ENCODE measurements at places on chromosomes 7 and 10.
A peak's percentile ranks its signal among the peaks of the same experiment; 100 is the strongest.

GRCh38 chr7:127957886-127958285, 73.4 kb downstream of the LRRC4 start:
- ATAC-seq: no peak

DNA sequence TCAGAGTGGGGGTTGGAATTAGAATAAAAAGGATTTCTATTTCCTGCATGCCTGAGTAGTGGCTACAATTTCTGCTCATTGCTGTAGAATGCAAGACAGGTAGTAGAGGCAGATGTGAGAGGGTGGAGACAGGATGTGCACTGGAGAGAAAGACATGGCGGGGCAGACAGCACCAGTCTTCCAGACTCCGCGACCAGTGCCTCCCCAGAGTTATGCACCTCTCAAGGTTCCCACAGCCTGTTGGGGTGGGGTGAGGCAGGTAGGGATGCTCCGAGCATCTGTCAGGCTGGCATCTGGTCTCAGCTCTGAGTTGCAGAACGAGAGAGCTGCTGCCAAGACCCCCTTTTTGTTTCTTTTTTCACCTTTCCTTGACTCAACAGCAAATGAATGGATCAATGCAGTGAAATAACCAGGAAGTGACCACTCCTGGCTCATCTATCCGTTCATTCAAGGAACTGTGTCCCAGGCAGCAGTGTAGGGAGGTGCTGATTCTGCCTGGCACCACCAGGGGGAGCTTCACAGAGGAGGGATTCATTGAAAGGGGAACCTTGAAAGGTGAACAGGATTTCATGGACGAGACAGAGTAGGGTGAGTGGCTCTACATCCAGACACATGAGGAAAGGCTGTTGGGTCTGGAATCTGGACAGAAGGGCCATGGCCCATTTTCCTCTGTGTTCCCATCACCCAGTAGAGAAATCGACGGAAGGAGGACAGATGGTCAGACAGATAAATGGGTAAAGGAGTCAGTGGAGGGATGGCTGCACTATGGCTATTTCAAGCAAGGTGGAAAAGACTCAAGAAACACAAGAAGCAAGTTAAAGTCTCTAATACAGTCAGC, 17.2 kb upstream of the SLC18A3 start:
- peak; percentile 54 for ATAC-seq

GRCh38 chr10:26911811-26912461, 51.2 kb upstream of the ABI1 start:
- ATAC-seq: no peak

- no peak for ATAC-seq
Measured at GRCh38 chr10:1022413-1022812, 3.2 kb downstream of the IDI2 start.

DNA sequence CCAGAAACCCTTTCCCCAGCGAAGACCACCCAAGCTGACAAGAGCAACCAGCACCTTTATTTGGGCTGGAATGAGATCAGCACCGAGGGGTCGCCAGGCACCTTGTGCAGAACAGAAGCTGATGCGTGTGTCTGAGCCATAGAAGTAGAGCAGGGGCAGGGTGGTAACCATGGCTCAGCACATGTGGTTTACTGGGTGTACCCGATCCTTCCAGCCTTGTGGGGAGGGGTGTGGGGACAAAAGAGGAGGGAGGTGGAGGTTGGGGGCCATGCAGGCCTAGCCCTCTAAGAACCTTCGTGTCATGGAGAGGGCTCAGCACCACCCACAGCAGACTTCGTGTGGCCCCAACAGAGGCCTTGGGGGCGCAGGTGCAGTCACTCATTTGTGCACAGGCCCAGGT, 84.0 kb upstream of the GTF2I start:
- ATAC-seq: no peak

DNA sequence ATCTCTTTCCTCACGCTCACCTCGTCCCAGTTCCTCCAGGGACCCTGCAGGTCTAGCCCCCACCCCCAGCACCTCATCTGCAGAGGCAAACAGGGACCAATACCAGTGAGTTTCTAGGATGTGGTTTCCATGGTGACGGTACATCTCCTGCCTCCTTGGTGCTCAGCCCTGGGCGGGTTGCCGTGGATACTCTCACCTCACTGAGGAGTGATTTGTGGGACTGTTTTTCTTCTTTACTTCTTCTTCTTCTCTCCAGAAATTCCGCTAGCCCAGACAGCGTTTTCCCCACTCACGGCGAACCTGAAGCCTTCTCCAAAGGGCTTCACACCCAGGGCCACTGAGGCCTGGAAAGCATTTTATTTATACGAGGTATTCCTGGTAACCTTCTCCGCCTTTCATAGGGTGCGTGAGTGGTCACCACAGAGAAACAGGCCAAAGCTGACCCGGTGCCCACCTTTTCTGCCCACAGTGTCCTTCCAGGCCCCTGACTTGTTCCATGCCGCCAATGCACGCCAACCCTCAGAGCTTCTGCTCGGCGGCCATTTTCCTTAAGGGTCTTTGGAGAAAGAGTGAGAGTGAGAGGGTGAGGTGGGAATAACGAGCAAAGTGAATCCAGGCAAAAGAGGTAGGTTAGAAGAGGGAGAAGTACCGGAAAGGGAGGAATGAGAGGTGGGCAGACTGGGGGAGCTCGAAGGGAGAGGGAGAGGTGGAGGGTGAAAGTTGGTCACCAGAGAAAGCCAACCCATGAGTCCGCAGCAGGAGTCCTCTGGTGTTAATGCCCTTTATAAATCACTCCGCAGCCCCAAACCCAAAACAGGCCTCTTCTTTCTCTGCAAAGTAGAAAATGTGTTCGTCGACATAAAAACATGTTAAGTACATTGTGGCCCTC, 15.5 kb downstream of the FAM241B start:
- ATAC-seq: no peak

DNA sequence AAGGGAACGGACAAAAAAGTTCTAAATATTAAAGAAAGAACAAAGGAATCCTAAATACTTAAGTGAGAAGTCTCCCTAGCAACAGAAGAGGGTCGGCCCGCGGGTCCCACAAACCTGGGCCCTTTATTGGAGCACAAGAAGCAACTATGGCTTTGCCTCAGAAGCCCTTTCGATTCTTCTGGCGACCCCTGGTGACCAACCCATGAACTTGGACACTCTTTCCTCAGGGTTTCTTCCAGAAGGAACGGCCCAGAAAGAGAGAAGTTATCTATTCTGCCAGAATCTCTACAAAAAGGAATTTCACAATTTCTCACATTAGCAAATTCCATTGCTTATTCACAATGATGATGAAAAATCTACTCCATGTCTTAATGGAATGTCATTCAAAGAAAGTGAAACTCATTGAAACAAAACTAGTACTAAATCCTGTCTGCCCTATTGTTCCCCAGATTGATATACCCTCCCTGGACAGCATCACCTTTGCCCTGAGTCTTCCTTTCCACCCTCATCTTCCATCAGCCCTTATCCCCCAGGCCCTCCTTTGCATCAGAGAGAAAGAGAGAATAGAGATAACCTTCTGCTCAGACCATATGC, 43.7 kb downstream of the CPVL start:
- ATAC-seq: no peak

DNA sequence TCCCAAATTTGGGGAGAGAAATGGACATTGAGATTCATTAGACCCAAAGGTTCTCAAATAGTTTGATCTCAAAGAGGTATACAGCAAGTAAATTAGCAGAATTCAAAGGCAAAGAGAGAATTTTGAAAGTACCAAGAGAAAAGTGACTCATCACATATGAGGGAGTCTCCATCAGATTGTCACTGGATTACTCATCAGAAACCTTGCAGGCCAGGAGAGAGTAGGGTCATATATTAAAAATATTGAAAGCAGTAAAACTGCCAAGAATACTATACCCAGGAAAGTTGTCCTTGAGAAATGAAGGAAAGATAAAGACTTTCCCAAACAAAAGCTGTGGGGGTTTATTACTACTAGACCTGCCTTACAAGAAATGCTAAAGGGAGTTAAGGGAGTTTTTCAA, 140.6 kb downstream of the TMEM168 start:
- ATAC-seq: no peak

DNA sequence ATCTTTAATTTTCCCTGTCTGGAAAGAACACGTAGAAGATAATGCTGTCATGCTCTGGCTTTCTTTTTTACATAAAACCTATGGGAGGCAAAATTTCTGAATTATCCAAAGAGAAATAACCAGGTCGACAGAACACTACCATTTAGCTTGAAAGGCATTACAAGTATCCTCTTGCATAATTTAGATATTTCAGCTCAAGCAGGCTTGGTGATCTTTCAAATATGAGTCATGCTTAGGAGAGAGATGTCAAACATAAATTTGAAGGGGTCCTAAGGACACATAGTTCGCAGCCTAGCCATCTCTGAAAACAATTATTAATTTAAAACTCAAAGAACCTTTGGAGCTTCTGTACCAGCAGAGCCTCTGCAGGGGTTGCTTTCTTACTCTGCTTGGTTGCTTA, 100.9 kb downstream of the FAS start:
- ATAC-seq: no peak

- ATAC-seq: no peak
Measured at GRCh38 chr7:4302203-4302905, 379.7 kb upstream of the FOXK1 start.

- no peak for ATAC-seq
Measured at GRCh38 chr10:34918776-34919315, 103.8 kb upstream of the PARD3 start.

GRCh38 chr10:68684413-68684812, 36.6 kb upstream of the CCAR1 start:
- peak; percentile 76 for ATAC-seq

DNA sequence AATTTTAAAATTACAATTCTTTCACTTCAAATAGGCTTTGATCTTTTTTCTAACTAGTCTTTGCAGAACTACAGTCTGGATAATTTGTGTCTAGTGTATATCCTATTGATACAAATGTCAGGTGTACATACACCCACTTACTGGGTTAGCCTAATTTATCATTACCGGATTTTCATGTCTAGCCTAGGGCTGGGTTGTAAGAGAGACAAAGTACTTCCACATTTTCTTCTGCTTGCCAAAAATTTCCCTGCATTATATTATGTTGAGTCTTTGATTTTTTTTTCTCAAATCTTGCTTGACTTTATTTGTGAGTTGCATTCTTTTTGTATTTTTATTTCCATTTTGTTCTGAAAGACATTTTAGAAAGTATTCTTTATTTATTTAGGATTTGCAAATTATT, 284.8 kb upstream of the FZD8 start:
- ATAC-seq: no peak

DNA sequence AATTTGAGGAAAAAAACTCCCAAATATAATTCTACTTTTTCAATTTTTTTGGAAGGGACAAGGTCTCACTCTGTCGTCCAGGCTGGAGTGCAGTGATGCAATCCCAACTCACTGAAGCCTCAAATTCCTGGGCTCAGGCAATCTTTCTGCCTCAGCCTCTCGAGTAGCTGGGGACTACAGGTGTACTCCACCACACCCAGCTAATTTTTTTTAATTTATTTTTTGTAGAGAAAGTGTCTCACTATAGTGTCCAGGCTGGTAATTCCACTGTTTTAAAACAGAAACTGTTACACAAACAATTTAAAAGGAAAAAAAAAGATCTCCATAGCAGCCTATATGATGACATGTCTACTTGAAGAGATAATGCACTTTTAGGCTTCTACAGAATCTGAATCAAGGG, 25.6 kb downstream of the EZH2 start:
- no peak for ATAC-seq

GRCh38 chr7:20786049-20786412, 655 bp downstream of the SP8 start:
- no peak for ATAC-seq

- no peak for ATAC-seq
Measured at GRCh38 chr7:3710122-3710521, 409.1 kb downstream of the SDK1 start.

- ATAC-seq: peak; percentile 13
Measured at GRCh38 chr10:7410301-7410861, 453 bp downstream of the SFMBT2 start.

- no peak for ATAC-seq
Measured at GRCh38 chr10:100485801-100486495, 23.1 kb downstream of the WNT8B start.

DNA sequence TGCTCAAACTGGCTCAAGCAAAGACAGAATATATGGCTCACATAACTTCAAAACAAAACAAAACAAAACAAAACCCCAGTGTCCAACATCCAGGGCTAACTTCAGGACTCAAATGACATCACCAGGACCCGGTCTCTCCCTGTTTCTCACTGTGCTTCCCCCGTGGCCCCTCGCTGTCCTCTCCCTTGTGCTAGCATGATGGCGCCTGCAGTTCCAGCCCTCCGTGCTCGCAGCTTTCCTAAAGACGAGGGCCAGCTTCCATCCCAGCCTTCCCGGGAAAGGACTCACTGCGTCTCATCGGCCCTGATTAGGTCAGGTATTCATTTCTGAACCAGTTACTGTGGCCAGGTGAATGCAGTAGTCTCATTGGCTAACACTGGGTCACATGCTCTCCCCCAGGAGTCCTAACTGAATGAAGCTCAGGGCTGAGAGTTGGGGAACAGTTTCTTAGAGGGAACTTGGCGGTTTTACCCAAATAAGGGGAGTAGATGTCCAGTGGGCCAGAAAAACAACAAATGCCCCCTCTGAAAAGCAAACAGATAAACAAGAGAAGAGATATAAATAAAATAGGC, 33.0 kb upstream of the CTBP2 start:
- ATAC-seq: no peak

DNA sequence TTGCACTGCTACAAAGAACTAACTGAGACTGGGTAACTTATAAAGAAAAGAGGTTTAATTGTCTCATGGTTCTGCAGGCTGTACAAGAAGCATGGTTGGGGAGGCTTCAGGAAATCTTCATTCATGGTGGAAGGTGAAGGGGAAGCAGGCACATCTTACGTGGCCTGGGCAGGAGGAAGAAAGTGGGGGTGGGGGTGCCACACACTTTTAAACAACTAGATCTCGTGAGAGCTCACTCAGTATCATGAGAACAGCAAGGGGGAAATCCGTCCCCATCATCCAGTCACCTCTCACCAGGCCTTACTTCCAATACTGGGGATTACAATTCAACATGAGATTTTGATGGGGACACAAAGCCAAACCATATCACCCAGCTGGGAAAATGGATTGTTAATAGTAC, 281.7 kb downstream of the AUTS2 start:
- ATAC-seq: no peak

DNA sequence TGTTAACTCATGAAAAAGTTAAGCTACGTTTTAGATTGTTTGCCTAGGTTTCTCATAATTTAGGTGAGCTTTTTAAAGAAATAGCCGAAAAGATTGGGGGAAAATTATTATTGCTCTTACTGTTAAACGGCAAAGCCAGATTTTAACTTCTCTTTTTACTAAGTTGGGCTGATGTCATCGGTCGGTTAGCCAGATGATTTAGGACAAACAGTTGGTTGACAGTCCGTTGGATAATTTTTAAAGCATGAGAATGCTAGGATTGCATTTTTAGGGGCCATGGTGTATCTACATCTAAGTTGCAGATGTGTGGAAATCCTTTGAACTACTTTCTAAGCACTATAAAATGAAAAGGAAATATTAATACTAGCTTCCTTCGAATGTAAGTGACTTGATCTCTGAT, 280.9 kb upstream of the AKR1E2 start:
- no peak for ATAC-seq

- no peak for ATAC-seq
Measured at GRCh38 chr7:93897680-93898079, 7.1 kb upstream of the TFPI2 start.

GRCh38 chr10:48572414-48572813, 32.5 kb downstream of the ARHGAP22 start:
- no peak for ATAC-seq
